Kidney (tissue), 22 donors: ENCODE measurements at places on chromosomes 16 and 17.

GRCh38 chr16:71929048-71929447 lies 33.7 kb downstream of the IST1 start:
- DNase-seq, result no peak

DNA sequence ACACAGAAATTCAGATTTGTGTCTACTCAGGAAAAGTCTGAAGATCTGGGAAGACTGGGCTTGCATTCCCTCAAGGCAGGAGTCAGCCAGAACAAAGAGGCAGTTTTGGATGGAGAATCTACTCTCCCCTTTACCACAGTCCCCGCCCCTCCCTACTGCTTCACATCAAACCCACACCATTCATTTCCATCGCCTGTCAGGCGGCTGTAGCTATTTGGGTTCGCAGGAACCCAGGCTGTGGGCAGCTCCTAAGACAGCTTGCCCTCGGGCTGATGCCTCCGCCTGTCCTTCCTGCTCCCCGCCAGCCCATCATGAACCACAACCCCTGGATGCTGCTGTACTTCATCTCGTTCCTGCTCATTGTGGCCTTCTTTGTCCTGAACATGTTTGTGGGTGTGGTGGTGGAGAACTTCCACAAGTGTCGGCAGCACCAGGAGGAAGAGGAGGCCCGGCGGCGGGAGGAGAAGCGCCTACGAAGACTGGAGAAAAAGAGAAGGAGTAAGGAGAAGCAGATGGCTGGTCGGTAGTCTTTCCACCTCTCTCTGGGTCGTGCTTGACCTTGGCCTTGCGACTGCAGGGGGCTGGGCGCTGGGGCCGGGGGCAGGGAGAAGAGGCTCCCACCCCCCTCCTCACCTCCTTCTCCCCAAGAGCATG lies 27.0 kb upstream of the ABCC3 start:
- DNase-seq, result no peak

GRCh38 chr17:12097326-12097725 lies 76.6 kb downstream of the MAP2K4 start:
- DNase-seq, result no peak

DNA sequence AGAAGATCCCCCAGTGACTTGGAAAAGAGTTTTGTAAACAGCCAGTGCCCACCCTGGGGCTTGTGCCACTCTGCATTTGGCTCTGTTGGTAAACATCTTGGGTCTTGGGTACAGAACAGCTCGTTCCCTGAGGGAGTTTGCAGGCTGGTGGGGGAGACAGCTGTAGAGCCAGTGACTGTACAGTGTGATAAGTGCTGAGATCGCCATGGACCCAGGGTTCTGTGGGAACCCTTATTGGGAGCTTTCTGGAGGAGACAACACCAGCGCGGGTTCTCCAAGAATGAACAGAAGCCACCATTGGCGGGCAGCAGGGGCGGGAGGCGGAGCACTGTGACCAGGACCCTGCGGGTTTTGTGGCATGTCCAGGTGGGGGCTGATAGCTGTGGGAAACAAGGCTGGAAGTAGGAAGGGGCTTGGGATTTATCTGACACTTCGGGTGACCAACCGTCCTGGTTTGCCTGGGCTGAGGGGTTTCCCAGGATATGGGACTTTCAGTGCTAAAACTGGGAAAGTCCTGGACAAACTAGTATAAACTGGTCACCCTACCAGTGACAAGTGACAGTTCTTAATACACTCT lies 2.9 kb downstream of the CLEC16A start:
- no peak for DNase-seq

- DNase-seq, result no peak
Measured at GRCh38 chr16:11121083-11121608, 134.9 kb downstream of the SOCS1 start.

- DNase-seq, result no peak
Measured at GRCh38 chr16:7482596-7483290, 150.1 kb downstream of the RBFOX1 start.
